Prostate gland (tissue), 2 donors: ENCODE measurements at places on chromosomes 7 and 10. TPM values are rescaled to one million over a fixed set of nuclear protein-coding genes. Genes with fewer than 3 reads are reported as not detected.

Gene BLNK
- 4.8 TPM for total RNA-seq

Gene UCN3
- not detected for total RNA-seq

Gene OR6B1
- total RNA-seq: not detected

Gene CACNB2
- 17.4 TPM for total RNA-seq

Gene NPFFR1
- total RNA-seq: 1.1 TPM

Gene FAM25A
- total RNA-seq: not detected

DNA sequence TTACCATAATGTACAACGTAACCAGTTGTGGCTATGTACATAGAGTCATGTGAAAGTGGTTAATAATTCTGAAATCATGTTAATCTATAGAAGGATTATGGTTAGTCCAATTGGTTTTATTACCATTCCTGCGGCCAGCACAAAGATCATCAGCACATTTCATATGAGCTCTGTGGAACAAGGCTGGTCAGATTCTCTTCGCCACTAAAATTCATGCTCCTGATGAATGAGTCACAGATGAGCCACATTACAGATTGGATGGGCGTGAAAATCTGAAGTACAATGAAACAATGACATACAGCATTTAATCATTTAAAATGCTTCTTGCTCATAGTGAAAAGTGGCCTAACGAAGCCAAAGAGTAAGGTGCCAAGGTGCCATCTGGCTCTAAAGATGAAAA lies 716.2 kb upstream of the PHF14 start:
- H3K27me3 ChIP-seq: no peaks in the 10 kb centered on the region
- no peaks in the 10 kb centered on the region for H3K36me3 ChIP-seq
- no peaks in the 10 kb centered on the region for H3K4me1 ChIP-seq
- H3K4me3 ChIP-seq: no peak overlapping the region
- DNase-seq: no peak

GRCh38 chr10:77823811-77824542 lies 102.6 kb downstream of the DLG5 start:
- H3K27ac ChIP-seq: no peak overlapping the region
- no peaks in the 10 kb centered on the region for H3K4me1 ChIP-seq
- H3K4me3 ChIP-seq: no peak overlapping the region
- peaks cover 2% of the 10 kb centered on the region for H3K36me3 ChIP-seq

DNA sequence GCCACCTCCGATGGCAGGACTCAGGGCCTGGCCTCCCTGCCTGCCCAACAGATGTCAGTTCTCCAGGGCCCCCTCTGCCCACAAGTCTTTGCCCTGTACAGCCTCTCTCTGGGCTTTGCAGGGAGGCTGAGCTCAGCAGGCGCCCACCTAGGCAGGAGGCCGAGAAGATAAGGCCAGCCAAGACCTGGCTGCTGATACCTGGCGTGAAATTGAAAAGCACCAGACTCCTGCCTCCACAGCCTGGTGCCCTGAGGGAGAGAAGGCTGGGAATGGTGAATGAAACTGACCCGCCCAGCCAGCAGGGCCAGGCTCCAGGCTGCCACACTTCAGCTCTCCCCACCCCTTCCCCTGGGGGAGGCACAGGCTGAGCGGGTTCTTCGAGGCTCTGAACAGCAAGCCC lies 145.8 kb downstream of the CDH23 start:
- H3K4me3 ChIP-seq: no peak overlapping the region
- no peaks in the 10 kb centered on the region for H3K4me1 ChIP-seq
- DNase-seq: peak; percentile 12
- H3K27ac ChIP-seq: no peak overlapping the region
- H3K27me3 ChIP-seq: no peaks in the 10 kb centered on the region

DNA sequence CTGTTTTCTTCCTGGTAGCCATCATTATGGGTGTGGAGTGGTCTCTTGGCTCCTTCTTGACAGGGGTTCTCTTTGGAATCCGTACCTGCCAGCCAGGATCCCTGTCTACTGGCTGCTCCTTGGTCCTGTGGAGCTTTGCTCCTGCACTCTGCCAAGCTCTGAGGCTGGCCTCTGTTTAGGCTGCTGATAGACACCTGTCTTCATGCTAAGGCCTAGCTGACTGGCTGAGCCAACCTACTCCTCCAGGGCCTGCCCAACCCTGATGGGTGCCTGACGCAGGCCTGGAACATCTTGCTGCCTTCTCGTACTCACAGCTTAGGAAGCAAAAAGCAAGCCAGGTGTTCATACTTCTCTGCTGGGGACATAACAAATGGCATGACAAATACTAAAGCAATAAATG lies 333.6 kb upstream of the ZNF32 start:
- H3K4me3 ChIP-seq: no peak overlapping the region
- no peak for DNase-seq
- H3K27ac ChIP-seq: no peak overlapping the region
- no peaks in the 10 kb centered on the region for H3K4me1 ChIP-seq
- no peaks in the 10 kb centered on the region for H3K27me3 ChIP-seq

GRCh38 chr10:117686606-117687005 lies 144.1 kb downstream of the EMX2 start:
- no peak for DNase-seq
- H3K27ac ChIP-seq: no peak overlapping the region
- H3K4me3 ChIP-seq: no peak overlapping the region
- peaks cover 6% of the 10 kb centered on the region for H3K27me3 ChIP-seq
- H3K4me1 ChIP-seq: no peaks in the 10 kb centered on the region

DNA sequence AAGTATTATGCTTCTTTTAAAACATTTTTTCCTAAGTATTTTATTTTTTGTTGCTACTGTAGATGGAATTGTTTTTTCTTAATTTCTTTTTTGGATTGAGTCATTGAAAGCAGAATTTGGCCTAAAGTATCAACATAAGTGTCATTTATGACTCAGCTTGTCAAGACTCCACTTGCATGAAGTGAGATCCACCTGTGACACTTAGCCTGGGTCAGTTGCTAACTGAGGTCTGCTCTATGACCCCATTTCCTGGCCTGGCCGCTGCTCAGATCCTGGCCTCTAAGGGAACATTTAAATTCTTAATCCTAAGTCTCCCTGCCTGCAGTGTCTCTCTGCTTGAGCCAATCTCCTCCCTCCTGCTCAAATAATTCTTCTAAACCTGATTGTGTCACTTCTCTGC lies 35.5 kb downstream of the TMEM270 start:
- H3K27me3 ChIP-seq: no peaks in the 10 kb centered on the region
- H3K36me3 ChIP-seq: no peaks in the 10 kb centered on the region
- no peak overlapping the region for H3K27ac ChIP-seq
- H3K4me1 ChIP-seq: peaks cover 7% of the 10 kb centered on the region

- no peaks in the 10 kb centered on the region for H3K27me3 ChIP-seq
- H3K4me3 ChIP-seq: no peak overlapping the region
- no peaks in the 10 kb centered on the region for H3K36me3 ChIP-seq
- H3K27ac ChIP-seq: no peak overlapping the region
- H3K4me1 ChIP-seq: no peaks in the 10 kb centered on the region
- DNase-seq: no peak
Observed at GRCh38 chr10:5904227-5904626, 14.2 kb downstream of the FBH1 start.

- H3K36me3 ChIP-seq: no peaks in the 10 kb centered on the region
- no peak overlapping the region for H3K27ac ChIP-seq
- peaks cover 7% of the 10 kb centered on the region for H3K27me3 ChIP-seq
- no peaks in the 10 kb centered on the region for H3K4me1 ChIP-seq
Observed at GRCh38 chr10:123995461-123996131, 97.8 kb downstream of the CHST15 start.

- no peak for DNase-seq
- no peaks in the 10 kb centered on the region for H3K4me1 ChIP-seq
- no peaks in the 10 kb centered on the region for H3K36me3 ChIP-seq
- no peak overlapping the region for H3K4me3 ChIP-seq
Observed at GRCh38 chr7:15439853-15440252, 122.0 kb downstream of the AGMO start.

- no peak overlapping the region for H3K4me3 ChIP-seq
- H3K27ac ChIP-seq: no peak overlapping the region
- no peak for DNase-seq
- no peaks in the 10 kb centered on the region for H3K36me3 ChIP-seq
- H3K27me3 ChIP-seq: no peaks in the 10 kb centered on the region
- no peaks in the 10 kb centered on the region for H3K4me1 ChIP-seq
Observed at GRCh38 chr7:80764132-80764531, 125.7 kb downstream of the CD36 start.

GRCh38 chr7:18927134-18927533 lies 190.3 kb downstream of the TWIST1 start:
- H3K27me3 ChIP-seq: no peaks in the 10 kb centered on the region
- H3K4me3 ChIP-seq: no peak overlapping the region
- H3K27ac ChIP-seq: no peak overlapping the region
- no peak for DNase-seq
- H3K4me1 ChIP-seq: no peaks in the 10 kb centered on the region

- no peaks in the 10 kb centered on the region for H3K27me3 ChIP-seq
- no peaks in the 10 kb centered on the region for H3K36me3 ChIP-seq
- no peaks in the 10 kb centered on the region for H3K4me1 ChIP-seq
Observed at GRCh38 chr10:3755440-3756359, 29.3 kb downstream of the KLF6 start.

- DNase-seq: no peak
- H3K27me3 ChIP-seq: no peaks in the 10 kb centered on the region
- no peaks in the 10 kb centered on the region for H3K36me3 ChIP-seq
- no peaks in the 10 kb centered on the region for H3K4me1 ChIP-seq
- H3K27ac ChIP-seq: no peak overlapping the region
- H3K4me3 ChIP-seq: no peak overlapping the region
Observed at GRCh38 chr7:24381894-24382505, 98.0 kb downstream of the NPY start.

- no peak overlapping the region for H3K27ac ChIP-seq
- H3K27me3 ChIP-seq: no peaks in the 10 kb centered on the region
- H3K4me1 ChIP-seq: no peaks in the 10 kb centered on the region
- no peaks in the 10 kb centered on the region for H3K36me3 ChIP-seq
Observed at GRCh38 chr10:95312257-95312656, 21.5 kb upstream of the PDLIM1 start.

DNA sequence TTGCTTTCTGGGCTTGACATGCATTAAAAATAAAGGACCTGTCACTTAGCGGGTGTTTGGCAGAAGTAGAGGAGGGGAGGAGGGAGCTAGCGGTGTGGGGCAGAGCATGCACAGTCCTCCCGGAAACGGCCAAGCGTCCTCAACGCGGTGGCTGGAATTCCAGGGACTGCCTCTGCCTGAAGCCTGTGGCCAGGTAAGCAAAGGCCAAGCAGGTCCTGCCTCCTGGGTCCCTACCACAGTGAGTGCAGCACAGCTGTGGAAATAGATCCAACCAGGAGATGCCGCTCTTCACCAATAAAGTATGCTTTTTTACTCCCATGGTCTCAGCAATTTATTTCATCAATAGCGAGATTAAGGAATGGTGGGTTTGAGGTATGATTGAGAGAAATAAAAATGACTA lies 323.4 kb downstream of the WDR37 start:
- no peaks in the 10 kb centered on the region for H3K36me3 ChIP-seq
- peaks cover 4% of the 10 kb centered on the region for H3K4me1 ChIP-seq

- H3K4me3 ChIP-seq: no peak overlapping the region
- no peak for DNase-seq
- H3K36me3 ChIP-seq: no peaks in the 10 kb centered on the region
- H3K27ac ChIP-seq: no peak overlapping the region
- no peaks in the 10 kb centered on the region for H3K4me1 ChIP-seq
Observed at GRCh38 chr10:86007171-86007570, 359.4 kb downstream of the GRID1 start.

DNA sequence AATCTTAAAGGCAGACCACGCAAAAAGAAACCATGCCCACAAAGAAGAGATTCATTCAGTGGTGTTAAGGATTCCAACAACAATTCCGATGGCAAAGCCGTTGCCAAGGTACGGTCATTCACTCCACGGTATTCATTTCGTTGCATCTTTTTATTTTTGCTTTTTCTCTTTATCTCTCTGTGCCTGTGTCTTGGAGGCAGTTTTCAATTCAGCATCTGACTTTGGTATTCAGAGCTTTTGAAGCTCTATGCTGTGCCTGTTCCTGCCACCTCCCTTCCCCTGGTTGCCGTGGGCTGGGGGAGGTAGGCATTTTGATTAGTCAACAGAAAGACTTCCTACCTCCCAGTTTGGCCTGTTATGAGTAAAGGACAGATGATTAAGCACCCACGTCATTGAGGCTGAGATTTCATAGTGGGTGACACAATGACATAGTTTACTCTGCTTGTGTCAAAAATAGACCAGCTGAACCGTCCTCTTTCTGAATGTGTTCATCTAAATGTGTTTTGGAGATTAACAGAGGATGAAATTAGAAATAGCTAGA lies 149.5 kb downstream of the ARID5B start:
- no peaks in the 10 kb centered on the region for H3K36me3 ChIP-seq
- peak overlapping the region; percentile 87 for H3K27ac ChIP-seq
- peak overlapping the region; percentile 30 for H3K4me3 ChIP-seq
- peak; percentile 40 for DNase-seq
- H3K27me3 ChIP-seq: no peaks in the 10 kb centered on the region
- peaks cover 13% of the 10 kb centered on the region for H3K4me1 ChIP-seq
